ENCODE measurements at places on chromosomes 5 and 9.

DNA sequence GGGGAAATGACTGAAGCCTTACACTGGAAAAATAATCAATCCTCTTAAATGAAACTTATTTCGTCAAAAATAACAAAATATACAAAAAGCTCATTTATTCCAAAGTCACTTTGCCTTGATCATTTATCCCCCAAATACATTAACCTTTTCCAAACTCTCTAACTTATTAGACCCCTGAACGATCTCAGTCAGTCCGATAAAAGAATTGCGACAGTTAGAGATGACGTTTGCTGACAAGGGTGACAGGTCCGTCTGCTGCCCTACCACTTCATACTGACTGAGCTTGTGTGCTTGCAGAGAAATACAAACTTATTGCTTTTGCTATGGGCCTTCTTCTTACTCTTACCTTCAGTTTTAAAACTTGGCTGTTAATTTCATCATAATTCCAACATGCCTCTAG, 169.7 kb downstream of the ZDHHC21 start:
- no peak for DNase-seq

DNA sequence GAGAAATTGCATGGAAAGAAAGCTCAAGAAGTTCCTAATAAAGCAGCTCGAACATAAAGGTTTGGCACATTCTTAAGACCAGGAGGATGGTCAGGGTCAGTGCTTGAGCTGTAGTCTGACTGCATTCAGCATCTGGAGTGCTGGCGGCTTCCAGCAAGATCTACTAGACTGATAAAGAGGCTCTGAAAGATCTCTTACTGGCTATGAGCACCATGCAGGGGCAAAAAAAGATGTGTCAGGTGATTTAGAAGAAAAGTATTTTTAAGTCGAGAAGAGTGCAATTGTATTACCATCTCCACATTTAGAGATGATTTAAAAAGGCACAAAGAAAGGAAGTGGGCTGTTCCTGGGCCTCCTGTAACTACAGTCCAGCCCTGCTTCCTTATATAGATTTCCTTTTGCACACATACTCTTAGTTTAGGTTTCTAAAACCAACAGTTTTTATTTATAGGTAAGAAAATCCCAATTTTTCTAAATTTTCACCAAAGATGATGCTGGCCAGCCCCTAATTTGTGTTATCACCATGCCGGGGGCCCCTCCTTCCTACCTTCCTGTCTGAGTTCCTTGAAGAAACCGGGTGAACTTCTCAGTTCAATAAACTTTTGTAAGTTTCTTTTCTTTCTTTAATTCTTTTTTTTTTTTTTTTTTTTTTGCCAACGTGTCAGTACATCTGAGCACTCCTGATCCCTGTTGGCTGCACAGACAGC, 65.9 kb upstream of the PLPP1 start:
- DNase-seq = no peak

GRCh38 chr5:4781299-4781698, 358.8 kb upstream of the ADAMTS16 start:
- DNase-seq = no peak

DNA sequence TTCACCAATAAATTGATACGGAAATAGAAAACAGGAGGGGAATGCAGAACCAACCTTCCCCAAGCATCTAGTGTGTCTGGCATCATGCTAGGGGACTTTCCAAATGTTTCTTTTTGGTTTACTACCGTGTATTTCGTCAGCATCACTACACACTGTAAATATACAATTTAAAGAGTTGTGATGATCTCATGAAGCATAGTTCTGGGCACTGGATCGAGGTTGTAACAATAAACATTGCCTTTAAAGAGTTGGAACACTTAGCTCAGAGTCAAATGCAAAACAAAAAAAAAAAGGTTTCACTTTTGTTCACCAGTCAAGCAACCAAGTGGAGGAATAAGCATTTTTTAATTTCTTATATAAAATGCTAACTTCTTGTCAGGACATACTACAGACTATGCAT, 2.9 kb upstream of the SCAI start:
- DNase-seq = no peak

GRCh38 chr5:140497897-140498296, 49.6 kb upstream of the EIF4EBP3 start:
- DNase-seq = no peak

GRCh38 chr5:18455521-18455920, 821.3 kb downstream of the TAF11L14 start:
- DNase-seq = no peak

DNA sequence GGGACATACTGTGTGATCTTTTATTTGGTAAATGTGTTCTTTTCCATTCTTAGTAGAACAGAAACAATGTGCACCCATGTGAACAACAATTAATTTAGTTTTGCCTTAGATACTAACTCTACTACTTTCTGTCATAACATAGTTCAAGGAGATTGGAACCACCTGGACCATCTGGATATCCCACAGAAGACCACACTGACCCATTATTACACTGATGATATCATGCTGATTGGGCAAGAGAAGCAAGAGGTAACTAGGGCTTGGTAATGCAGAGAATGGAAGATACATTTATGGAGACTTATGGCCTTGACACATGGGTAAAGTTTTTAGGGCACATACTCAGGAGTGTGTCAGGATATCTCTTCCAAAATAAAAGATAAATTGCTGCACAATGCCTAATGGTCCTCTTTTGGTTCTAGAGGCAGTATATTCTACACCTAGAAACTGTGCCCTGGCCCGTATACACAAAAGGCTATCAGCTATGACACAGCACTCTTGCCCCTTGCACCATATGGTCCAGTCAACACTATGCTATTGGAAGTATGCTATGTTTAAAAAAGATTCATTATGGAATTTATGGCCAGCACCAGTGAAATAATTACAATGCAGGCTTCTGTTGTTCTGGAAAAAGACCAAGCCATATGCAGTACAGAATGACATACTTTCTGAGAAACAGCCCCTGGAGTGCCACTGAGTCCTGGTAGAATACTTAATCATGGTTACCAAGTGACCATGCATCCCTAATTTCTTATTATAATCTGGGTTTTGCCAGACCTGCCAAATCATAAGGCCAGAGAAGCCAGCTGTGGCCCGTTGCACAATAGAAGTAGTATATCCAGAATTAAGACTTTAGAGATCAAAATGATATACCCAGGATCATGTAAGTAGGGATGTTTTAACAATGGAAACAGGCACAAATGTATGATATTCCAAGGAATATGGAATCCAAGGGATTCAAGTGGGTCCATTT, 41.6 kb upstream of the MROH2B start:
- DNase-seq = no peak

GRCh38 chr9:74414325-74414724, 82.8 kb upstream of the RORB start:
- no peak for DNase-seq

DNA sequence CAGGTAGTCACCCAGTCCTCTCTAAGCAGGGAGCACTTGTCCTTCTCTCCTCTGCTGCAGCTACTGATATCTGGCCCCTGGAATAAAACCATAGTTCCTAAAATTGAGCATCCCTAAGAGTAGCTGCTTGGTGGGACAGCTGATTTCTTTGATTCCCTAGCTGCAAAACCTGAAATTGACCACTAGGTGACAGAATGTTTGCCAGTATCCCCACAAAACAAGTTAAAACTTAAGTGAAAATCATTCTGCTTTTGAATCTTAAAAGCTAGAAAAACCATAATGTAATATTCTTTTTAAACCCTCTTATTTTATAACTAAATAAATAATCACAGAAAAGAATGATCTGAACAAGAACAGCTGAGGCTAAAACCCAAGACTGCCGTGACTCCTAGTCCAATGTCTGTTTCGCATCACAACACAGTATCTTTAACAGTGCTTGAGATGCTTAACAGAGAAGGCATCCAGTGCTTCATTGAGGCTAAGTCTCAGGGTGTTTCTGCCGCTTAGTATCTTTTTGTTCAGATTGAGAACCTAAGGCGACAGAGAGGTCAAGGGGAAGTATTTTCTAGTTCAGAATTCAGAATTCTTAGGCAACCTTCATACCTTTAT, 24.4 kb upstream of the TAL2 start:
- no peak for DNase-seq

GRCh38 chr5:138212828-138213160, 329 bp downstream of the CDC23 start:
- DNase-seq = no peak

DNA sequence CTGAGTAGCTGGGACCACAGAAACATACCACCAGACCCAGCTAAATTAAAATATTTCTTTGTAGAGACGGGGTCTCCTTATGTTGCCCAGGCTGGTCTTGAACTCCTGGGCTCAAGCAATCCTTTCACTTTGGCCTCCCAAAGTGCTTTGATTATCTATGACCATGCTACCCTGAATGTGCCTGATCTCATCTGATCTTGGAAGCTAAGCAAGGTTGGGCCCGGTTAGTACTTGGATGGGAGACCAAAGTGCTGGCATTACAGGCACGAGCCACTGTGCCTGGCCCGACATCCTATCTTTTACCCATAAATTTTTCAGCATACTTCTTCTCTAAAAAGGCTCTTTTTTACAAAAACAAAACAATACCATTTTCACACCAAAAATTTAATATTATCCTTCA, 137.0 kb upstream of the LRRTM2 start:
- DNase-seq = no peak

- no peak for DNase-seq
Observed at GRCh38 chr5:30574761-30575160, 618.7 kb upstream of the CDH6 start.

DNA sequence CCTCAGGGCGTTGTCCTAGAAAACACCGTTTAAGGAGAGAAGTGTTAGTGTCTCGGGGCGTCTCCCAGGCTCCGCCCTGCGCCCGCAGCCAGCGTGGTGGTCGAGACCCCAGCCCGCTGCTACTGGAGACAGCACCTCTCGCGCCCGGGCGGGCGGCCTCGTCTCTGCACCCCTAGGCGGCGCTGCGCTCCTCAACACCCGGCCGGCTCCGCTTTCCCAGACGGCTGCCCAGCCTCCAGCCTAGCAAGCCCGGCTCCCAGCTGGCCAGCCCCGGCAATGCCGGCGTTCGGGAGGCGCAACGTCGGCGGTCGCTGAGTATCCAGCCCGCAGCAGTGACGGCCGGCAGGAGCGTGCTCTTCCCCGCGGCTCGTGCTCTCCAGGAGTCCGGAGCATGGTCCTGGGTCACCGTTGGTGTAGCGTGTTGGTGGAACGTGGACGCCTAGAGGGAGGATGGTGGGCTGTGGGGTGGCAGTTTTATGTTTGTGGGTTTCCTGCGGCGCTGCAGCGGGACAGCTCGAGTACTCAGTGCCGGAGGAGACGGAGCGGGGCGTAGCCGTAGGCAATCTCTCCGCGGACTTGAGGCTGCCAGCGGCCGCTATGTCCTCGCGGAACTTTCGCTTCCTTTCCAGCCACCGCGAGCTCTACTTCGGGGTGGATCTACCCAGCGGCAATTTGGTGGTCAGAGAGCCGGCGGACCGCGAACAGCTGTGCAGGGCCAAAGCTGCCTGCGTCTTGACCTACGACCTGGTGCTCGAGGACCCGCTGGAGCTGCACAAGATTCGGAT, 536 bp downstream of the PCDHAC1 start:
- peak; percentile 28 for DNase-seq

- DNase-seq = no peak
Observed at GRCh38 chr9:129816501-129817435, 7.2 kb downstream of the TOR1A start.

DNA sequence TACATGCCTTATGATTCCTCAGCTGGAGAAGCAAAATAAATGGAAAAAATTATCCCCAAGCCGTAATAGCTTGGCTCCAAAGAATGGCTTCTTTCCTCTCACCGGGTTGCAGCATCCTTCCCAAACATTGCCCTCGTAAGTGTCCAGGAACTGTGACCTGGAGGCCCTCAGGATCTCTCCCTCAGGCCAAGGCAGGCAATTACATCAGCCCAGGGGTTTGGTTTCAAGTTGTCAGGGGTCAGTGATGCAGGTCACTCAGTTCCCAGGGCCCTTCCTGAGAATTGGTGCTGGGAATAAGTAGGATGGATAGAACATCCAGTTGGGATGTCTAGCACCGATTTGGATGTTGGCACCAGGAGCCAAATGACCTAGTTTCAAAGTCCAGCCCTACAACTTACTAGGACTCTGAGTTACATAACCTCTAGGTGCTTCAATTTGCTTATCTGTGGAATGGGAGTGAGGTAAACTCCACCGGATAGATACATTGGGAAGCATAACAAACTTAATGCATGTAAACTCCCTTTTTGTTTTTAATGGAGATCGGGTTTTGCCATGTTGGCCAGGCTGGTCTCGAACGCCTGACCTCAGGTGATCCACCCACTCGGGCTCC, 133.5 kb upstream of the DAP start:
- no peak for DNase-seq

DNA sequence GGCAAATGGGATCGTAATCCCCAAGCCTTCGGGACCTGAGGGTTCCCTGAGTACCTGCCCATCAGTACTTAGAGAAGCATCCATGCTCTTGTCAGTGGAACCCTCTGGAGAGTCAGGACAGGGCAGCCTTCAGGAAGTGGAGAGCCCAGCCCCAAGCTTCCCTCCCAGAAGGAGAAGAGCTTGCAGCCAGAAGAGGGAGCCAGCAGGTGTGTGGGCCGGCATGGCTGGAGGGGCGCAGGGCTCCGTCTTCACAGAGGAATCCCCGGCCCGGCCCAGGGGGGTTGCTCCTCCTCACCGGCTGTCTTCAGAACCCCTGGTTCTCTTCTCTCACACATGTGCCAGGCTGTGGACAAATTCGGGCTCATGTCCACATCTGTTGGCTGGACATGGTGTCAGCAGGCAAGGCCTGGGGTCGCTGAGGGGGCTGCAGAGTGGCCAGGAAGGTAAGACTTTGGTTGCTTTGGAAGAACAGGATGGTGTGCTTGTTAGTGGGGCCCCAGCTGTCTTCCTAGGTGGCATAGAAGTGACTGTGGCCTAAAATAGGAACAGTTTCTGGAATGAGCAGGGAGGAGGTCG, 58.9 kb upstream of the RXRA start:
- DNase-seq = no peak

DNA sequence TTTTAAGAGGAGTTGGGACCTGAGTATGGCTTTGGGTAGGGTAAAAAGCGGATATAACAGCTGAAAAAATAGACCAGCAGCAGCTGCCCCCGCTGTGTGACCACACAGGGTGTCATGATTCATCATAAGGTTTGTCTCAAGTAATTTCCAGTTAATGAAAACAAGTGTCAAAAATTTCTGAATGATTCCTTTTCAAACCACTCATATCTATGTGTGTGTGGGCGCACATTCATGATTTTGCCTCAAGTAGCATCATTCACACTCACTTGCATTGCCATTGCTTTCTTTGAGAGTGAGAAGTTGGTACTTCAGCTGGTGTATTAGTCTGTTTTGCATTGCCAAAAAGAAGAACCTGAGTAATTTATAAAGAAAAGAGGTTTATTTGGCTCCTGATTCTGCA, 12.1 kb upstream of the TNFAIP8 start:
- peak; percentile 60 for DNase-seq
